ENCODE measurements at places on chromosomes 11 and 22. TPM values are rescaled to one million over a fixed set of nuclear protein-coding genes. Genes with fewer than 3 reads are reported as not detected.

DNA sequence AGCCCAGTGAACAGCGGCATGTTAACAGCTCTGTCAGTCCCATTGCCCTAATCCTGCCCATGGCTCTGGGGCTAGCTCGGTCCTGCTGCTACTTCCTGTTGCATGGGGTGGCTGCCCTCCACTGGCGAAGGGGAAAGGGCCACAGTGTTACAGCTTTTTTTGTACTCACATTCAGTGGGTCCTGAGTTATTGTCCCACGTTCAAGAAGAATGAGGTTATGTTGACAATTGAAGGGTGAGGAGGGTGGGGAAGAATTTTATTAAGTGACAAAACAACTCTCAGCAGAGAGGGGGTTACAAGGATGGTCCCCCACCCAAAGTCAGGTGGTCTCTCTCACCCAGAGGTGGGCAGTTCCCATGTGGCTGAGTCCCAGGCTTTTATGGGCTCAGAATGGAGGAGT lies 17.7 kb upstream of the MS4A7 start:
- DNase-seq = no peak

GRCh38 chr22:38139901-38140300 lies 29.4 kb upstream of the BAIAP2L2 start:
- DNase-seq = no peak

GRCh38 chr11:128515826-128516778 lies 71.3 kb downstream of the ETS1 start:
- DNase-seq = no peak

- DNase-seq = no peak
These were observed 801 bp downstream of the SESN3 start for GRCh38 chr11:95229993-95230809.

DNA sequence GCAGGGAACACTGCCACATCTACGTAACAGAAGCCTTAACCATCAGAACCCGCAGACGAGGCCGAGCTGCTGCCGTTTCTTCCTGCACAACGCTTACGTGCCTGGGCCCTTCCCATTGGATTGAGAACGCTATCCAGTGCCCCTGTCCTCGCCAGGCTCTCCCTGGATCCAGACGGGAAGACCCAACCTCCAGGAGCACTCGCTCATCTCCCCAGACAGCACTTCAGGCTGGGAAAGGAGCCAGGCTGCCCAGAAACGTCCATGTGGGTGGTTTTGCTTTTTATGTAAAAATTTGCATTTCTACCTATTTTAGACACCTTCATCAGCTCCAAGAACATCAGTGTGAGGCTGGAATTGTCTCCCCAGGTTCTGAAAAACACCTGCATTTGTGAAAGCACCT lies 7.3 kb upstream of the CRYBB3 start:
- DNase-seq = no peak

GRCh38 chr11:11814614-11815452 lies 26.9 kb upstream of the USP47 start:
- DNase-seq = no peak

Gene NXPE1
- not detected for polyA plus RNA-seq

Gene C11orf65
- polyA plus RNA-seq = 0.16 TPM

Gene OR2AG1
- polyA plus RNA-seq = not detected
